ENCODE measurements at places on chromosomes 12 and 14. TPM values are rescaled to one million over a fixed set of nuclear protein-coding genes. Genes with fewer than 3 reads are reported as not detected.

GPR65 gene
- 0.76 TPM for total RNA-seq

- DNase-seq: no peak
These were observed 181.7 kb downstream of the AKAP6 start for GRCh38 chr14:32510815-32511214.

TM7SF3 gene
- total RNA-seq: 32.8 TPM

DNA sequence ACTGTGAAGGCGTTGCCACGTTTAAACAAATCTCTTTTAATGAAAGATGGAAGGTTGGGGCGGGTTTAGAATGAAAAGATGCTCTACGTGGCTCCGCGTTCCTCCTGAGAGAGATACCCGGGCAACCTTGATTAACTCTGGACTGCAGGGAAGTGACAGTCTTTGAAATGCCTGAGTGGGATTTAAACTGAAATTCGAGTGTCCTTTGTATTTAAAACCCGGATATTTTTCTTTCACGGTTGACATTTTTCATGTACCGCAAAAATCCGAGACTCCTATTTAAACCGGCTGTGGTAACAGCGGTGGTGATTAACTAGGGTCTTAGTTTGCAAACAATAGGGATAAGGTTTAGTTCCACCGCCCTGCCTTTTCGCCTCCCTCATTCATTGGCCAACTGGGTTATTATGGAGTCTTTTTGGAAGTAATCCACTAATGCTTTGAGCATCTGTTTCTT, 707 bp downstream of the G2E3 start:
- no peak for DNase-seq

DNA sequence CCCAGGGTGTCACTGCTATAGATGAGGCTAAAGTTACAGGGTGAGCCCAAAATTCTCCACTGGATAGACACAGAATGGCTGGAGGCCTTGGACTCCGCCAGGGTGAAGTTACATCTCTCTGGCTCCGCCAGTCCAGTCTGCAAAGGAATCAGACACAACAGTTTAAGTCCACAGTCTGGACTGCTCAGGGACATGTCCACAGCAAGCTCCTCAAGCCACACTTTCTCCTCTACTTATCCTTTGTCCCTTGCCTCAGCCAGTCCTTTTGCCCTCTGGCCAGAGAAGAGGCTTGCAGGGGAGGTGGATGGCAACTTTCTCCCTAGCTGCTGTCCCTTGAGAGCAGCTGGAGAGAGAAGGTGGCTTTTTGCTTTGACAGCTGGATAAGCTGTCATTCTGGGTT, 28.0 kb downstream of the PTPRB start:
- no peak for DNase-seq

TROAP gene
- total RNA-seq: 1.8 TPM

DNA sequence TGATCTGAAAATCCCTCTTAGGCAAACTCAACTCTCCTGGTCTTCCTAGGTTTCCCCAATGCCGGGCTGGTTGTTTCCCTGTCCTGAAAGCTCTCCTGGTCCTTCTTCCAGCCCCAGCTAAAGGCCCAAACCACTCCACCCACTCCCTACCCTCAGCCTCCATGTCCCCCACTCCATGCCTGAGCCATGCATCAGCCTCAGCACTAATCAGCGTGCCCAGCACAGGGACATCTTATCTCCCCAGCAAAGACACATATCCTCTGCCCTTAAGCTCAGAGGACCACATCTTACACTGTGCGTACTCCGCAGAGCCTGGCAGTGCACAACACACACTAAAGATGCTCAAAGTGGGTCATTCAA, 25.9 kb downstream of the ACTN1 start:
- DNase-seq: no peak

- no peak for DNase-seq
These were observed 47.9 kb downstream of the GALC start for GRCh38 chr14:87944987-87945604.

DNA sequence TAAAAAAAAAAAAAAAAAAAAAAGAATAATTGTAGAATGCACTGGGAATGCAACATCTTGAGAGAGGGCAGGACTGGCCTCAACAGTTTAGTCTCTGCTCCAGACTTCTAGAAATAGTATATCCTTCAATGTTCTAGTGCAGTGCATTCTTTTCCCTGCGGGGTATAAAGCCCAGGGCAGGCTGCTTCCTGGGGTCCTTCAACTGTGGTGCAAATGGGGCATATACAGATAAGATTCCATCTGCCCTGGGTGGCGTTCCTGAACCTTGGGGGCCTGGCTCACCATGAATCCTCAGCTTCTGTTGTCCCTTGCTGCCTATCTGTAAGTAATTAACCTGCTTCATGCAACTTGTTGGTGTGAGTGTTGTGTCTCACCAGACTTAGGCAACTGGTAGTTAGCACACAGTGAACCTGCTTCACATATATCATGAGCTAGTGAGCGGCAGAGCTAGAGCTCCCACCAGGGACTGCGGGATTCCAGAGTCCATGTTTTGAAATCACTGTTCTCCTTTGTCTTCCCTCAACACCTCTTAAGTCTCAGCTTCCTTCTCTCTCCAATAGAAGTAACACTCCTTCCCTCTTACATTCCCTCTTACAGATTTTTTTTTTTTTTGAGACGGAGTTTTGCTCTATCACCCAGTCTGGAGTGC, 177.6 kb downstream of the SUDS3 start:
- no peak for DNase-seq

DNA sequence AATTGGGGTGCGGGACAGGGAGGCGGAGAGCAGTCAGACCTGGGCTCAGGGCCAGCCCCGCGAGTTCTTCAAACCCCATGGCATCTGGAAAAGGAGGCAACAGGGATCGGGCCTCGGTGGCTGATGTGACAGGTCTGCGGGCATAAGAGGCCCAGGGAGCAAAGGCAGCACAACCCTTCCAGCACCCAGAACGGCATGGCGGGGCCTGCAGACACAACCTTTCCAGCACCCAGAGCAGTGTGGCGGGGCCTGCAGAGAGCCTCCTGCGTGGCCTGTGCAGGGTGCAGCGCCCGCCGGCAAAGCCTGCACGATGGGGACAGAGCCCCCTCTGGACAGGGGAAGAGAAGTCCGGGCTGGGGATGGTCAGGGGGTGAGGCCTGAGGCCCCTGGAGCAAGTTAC, 26.2 kb upstream of the TRAF3 start:
- no peak for DNase-seq

RPGRIP1 gene
- total RNA-seq: 0.14 TPM

GRCh38 chr14:102544046-102544746, 34.6 kb upstream of the ANKRD9 start:
- no peak for DNase-seq

PLBD1 gene
- 3.2 TPM for total RNA-seq

DNA sequence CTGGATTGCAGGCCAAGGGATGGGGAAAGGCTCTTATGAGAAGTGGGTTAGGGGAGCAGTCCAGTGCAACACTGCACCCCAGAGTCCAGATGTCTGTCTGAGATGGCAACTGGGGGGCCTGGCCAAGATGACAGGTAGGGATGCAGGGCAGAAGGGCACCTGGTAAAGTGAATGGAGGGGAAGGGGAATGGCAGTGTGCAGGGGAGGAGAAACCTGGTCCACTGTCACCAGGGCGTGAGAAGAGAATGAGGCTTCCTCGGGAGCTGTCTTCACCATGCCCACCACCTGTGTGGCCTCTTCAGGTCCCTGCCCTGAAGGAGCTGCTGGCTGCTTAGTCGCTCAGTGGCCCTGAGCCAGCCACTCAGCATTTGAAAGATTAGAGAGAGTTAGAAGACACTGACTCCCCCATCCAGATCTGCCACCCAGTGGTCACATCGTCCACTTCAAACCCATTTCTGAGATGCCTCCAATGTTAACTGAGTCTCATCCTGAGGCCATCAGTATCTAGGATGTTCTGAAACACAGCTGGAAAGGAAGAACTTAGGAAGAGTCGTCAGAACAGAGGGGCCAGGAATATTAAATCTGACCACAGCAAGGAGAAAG, 57.3 kb downstream of the PLEKHG3 start:
- peak; percentile 45 for DNase-seq

- peak; percentile 91 for DNase-seq
These were observed 2.3 kb upstream of the HSPB8 start for GRCh38 chr12:119176267-119177055.

TOMM20L gene
- total RNA-seq: not detected

DNA sequence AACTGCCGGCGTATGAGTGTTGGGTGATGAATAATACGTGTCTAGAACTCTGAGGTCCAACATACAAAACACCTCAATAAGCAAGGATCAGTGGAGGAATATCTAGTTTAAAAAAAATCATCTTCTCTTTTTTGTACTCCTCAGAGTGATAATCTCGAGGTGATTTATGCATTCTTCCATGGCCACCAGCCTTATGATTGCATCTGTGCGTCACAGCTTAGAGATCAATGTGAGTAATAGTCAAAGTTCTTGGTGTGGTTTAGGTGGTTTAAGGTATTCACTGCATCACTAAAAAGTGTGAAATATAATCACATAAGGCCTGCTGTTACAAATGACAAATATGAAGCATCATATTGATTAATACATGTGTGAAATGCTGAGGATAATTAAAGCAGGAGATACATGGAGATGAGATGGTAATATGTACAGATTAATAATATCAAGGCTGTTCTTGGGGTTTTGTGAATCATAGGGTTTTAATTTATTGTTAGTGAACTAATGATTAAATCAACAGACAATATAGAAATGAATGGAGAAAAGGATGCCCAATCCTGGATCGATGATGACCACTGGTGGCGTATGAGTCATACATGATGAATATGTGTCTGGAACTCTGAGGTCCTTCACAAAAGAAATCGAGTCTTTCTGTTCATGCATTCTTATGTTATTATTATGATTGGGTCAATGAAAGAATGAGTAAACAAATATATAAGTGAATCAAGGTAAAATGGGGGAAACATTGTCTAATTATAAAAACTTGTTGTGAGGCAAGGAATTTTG, 68.8 kb upstream of the RTL1 start:
- no peak for DNase-seq

DNA sequence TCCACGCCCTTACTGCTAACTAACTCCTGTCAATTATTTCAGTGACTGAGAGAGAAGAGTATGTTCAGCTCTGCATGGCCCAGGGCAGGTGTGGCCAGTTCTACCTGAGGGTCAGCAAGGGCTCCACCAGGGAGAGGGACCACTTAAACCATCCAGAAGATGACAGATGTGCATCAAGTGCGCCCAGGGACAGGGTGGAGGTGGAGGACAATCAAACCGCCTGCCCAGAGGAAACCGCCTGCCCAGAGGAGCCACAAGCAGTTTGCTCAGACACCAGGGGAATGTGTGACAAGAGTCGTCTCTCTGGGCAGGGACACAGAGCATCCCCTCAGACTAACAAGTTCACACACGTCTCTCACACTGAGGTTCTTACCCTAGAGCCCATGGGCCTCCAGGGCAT, 14.5 kb downstream of the DPF3 start:
- DNase-seq: no peak

KRT82 gene
- not detected for total RNA-seq

DNA sequence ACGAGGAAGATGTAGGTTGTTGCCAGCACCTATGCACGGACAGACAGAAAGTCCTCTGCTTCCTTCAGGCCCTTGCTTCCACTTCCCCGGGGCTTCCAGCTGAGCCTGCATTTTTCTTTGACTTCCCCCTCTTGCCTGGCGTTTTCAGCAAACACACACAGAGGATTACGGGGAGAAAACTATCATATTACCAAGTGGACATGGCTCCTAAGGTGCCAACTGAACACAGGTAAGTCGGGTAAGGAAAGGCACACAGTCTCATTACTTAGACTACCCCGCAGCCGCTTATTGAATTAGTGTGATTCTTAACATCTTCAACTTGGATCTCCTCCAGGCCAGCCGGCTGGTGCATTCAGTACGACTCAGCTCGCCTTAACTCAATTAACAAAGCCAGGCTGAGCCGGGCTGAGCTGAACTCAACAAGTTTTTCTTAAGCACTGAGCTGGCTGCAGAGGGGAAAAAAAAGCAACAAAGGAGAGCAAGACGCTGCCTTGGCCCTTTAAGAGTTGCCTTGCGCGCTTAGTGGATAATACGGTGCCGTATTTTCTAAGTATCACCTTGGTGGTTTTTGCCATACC, 19.2 kb upstream of the MAP1LC3B2 start:
- DNase-seq: peak; percentile 55

LALBA gene
- not detected for total RNA-seq

DNA sequence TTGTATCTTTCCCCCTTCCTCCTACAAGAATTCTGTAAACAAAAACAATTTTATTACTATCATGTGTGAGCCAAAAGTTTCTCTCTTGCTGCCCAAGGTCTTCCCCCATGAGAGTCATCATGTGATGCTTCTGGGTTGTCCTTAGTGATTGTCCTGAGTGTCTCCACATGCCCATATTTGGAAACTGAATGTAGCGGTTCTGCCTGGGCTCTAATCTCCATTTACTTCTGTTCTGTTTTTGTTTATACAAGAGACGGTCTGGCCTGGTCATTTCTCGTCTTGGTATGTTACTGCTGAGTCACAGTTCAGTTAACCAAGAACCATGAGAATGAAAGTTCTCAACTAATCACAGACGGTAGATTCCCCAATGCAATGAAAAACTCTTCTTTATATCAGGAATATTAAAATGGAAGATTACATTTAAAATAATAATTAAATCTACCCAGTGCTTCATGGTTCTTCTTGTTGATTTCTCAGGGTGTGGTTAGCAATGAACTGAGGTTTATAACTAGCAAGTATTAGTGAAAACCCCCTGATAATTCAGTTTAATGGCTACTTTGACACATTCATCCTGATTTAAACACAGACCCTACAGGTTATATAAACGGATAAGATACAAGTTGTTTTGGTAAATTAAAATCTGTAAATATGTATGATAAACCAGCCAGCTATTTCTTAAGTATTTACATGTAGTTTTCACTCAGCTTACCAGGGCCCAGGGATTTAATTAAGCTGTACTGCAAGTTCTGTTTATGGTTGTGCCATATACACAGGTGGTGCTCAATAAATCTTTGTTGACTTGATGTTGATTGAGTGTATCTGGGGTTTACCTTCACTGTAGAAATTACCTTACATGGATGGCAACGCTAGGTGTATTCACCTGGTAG, 81.1 kb downstream of the PELI2 start:
- DNase-seq: peak; percentile 64

GPRC5A gene
- 12.1 TPM for total RNA-seq

GRCh38 chr12:51793201-51793600, 55.3 kb downstream of the FIGNL2 start:
- DNase-seq: no peak

ESPL1 gene
- 4.5 TPM for total RNA-seq

DNA sequence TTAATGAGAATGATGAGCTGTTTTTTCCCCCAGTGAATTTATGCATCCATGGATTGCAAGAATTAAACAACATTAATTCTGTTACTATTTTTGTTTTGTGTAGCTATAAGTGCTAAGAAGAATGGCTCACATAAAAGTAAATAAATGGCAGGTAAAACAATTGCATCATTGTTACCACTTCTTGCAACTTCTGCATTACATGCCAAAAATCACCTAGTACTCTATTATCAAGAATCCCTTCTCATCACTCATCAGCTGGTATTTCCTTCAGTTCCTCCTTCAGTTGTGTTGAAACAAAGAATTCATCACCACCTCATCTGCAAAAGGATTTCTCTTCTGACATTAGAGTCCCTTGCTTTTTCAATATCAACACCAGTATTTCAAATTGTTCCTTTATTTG, 773 bp downstream of the A2M start:
- no peak for DNase-seq

Measured in uterus (tissue), 4 donors.